ENCODE measurements at places on chromosomes 6 and 20.

DNA sequence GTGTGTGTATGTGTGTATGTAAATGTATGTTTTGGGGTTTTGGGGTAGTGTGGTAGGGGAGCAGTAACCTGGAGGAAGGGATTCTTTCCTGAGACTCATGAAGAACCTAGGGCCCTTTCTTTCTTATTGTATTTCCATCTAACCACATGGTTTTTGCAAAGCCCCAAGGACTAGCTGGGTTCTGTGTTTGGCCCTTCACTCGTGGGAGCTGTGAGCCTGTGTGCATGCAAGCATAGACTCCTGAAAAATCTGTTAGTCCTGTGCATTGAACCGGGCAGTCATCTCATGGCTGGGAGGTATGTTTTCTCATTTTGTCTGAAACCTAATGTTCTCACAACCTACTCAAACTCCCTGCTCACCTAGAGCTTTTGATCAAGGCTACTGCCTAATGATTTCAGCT lies 219.1 kb downstream of the PHACTR1 start:
- DNase-seq, result no peak

DNA sequence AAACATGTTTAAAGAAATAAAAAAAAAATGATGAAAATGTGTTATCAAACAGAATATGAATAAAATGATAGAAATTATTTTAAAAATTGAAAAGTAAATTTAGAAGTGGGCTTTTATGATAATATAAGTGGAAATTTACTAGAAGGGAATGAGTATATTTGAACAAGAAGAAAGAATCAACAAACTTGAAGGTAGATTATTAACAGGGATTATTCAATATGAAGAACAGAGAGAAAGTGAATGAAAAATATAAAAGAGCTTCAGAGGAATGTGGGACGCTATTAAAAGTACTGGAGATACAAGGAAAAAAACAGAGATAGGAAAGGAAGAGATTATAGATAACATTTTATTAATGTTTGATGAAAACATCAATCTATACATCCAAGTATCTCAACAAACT lies 1014.4 kb upstream of the CITED2 start:
- no peak for DNase-seq

GRCh38 chr20:23152308-23152892 lies 66.3 kb upstream of the CD93 start:
- DNase-seq, result no peak

DNA sequence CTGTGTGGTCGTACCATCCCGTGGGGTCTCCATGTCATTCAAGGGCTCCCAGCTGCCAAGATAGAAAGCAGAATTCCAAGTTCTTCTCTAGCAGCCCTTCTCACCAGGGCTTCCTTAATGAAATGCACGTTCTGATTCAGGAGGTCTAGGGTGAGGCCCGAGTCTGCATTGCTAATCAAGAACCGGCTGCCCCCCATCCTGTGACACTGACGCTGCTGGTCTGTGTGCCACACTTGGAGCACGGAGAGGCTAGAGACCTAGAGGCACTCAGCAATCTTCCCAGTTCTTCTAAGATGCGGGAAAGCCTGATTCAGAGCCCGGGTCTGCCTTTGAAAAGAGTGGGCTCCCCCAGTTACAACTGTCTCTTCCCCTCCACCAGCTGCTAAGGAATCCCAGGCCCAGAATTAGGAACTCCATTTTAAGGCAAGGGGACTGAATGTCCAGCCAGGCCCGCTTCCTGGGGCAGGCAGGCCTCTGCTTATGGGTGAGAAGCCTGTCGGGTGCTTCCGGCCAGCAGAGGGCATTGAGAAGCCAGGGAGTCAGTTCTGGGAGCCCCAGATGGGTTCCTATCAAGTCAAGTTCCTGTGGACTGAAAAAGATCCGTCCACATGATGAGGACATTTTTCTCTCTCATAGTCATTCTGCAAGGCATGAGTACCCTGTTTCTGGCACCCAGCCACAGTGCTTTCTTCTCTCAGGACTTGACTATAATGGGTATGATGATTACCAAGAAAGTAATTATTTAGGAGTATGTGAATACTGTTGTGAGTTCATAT lies 69.8 kb upstream of the RIN2 start:
- peak; percentile 50 for DNase-seq

DNA sequence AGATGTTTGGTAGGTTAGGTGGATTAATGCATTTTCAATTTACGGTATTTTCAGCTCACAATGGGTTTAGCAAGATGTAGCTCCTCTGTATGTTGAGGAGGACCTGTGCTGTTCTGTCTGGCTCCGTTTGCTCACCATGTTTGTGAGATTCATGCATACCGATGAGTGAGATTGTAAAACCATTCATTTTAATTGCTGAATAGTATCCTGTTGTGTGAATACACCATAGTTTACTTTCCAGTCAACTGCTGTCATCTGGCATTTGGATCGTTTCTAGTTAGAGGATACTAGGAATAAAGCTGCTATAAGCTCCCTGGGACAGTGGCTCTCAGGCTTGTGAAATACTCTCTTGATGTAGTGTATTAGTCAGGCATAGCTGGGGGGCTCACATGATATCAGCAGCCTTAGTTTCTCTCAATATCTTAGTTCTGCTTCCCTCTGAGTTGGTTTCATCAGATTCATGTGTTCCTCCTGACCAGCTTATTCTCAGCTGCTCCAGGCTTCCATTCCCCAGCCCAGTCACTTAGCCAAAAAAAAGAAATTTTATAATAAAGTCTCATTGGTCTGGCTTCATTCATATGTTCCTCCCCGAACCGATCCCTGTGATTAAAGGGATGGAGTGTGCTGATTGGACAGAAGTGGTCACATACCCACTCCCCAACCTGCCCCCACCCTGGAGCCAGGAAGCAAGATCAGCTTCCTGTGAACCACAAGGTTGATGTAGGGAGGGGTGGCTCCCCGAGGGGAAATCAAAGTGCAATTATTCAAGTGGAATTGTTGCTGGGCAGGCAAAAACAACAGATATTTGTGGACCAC lies 10.9 kb upstream of the B4GALT5 start:
- DNase-seq, result no peak

DNA sequence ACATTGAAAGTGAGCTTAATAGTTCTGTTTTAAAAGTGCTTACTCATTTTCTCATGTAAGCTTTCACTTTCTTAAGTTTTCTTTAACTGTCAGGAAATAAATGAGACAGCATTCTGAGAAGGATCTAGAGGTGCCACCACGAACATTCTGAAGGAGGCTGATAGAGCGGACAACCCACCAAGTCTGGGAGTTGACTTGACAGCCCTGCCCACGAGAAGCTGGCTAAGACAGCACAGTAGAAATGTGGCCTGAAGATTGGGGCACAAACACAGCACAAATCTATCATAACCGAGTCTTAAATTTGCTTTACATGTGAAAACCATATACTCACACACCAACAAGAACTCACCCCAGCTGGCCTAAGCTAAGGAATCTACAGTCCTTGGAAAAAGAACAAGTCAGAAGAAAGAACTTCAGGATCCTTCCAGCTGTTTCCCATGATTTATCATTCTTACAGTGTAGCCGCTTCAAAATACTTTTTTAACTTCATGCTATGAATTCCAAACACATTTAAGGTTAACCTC lies 144.2 kb upstream of the TNFAIP3 start:
- DNase-seq, result no peak

- DNase-seq, result no peak
Measured at GRCh38 chr6:85865420-85866369, 223.0 kb upstream of the SYNCRIP start.

- DNase-seq, result no peak
Measured at GRCh38 chr6:90179190-90180169, 117.2 kb downstream of the BACH2 start.

- no peak for DNase-seq
Measured at GRCh38 chr6:19325335-19325789, 511.8 kb upstream of the ID4 start.

DNA sequence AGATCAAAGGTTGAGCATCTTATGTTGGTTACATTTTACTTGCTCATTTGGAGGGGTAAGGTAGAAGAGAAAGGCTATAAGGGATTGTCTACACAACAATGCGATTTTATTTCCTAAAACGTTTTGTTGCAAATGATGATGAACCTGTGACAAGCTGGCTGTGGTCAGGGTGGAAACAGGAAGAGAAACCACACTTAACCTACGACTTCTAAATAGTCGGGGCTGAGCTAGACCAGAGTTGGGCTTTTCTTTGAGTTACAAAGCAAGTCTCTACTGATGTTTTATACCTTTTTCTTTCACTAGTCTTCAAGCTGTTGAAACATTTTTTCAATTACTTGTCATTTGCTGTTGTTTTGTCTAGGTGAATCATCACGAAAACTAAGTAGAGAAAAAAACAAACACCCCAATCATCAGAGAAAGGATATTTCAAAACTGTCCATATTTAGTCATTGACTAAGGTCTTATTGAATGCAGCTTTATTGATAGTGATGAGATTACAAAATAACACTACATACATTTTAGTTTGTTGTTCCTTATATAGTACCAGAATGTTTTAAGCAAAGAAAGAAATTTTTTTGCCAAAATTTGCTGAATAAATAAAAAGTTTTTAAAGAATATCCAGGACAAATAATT lies 18.0 kb downstream of the KLHL31 start:
- DNase-seq, result no peak

- no peak for DNase-seq
Measured at GRCh38 chr20:12466915-12467314, 541.9 kb upstream of the SPTLC3 start.

DNA sequence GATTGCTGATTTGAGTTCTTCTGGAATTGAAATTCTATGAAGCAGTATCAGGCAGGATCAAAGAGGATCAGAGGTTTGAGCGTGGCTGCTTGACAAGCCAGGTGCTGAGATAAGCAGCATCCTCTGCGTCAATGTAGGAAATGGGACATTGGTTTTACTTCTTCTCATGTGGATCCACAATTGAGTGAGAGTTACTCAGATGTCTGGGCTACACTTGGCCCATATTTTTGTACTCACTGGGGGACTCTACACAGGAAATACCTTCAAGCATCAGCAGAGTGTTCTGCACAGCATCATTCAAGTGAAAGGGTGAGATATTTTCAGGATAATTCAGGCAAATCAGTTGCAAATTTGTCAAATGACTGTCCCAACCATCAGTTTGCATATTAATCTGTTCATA lies 613.9 kb upstream of the ARID1B start:
- DNase-seq, result no peak

DNA sequence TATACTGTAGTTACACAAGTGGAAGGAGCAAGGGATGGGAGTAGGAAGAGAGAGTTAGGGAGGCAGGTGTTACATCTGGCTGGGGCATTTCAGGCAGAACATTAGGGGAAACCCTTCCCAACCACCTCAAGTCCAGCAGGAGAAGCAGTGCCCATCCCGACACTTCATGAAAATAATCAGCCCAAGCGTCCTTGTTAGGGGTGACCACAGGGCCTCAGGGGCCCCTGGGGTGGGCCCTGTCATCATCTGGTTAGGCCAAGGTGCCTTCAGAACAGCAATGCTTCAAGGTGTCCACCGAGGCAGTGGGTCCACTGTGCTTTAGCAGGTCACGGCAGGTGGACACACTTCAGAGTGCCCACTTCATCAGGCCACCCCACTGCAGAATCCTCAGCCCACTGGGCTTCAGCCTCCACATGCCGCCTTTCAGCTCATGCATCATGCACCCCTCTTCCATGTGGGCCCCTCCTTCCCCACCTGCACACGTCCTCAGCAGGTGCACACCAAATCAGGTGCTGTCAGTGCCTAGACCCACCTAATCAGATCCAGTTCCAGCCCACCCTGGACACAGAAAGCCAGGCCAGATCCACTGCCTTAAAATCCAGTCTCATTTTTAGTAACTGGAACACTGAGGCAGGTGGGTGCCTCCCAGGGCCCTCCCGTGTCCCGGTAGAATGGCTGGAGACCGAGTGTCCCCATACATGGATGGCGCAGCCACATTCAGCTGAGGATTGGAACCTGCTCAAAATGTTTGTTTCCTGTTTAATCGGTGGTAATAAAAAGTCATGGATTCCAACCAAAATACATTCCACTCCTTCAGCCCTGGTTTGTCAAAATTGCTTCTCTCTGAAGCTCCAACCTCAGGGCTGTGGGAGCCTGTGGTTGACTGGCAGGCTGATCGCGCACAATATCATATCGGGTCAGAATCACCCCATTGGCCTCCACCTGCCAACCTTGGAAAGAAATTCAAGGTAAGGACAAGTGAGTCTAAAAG lies 99.5 kb downstream of the ANKRD60 start:
- DNase-seq, result no peak

- DNase-seq, result no peak
Measured at GRCh38 chr6:18350712-18351111, 36.4 kb upstream of the RNF144B start.

DNA sequence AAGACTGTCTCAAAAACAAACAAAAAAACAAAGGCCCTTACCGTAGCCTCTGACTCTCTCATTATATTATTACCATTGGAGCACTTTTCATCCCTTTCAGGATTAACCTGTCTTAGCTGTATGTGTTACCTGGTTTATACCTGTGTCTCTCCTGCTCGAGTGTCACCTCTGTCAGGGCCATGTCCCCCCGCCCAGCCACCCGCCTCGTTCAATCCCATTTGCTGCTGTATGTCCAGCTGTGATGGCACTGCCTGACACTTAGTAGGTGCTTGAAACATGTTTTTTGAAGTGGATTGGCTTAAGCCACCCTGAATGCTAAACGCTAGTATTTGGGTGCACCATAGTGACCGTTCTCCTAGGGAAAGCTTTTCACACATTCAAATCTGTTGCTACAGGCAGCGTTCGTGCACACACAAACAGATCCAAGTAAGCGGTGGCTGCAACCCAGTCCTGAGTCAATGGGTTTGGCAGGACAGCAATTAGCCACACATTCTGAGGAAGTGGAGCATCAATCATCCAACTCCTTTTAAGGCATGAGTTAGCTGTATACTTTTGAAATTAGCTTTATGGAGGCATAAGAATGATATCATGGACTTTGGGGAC lies 98.9 kb upstream of the ZNF217 start:
- no peak for DNase-seq

DNA sequence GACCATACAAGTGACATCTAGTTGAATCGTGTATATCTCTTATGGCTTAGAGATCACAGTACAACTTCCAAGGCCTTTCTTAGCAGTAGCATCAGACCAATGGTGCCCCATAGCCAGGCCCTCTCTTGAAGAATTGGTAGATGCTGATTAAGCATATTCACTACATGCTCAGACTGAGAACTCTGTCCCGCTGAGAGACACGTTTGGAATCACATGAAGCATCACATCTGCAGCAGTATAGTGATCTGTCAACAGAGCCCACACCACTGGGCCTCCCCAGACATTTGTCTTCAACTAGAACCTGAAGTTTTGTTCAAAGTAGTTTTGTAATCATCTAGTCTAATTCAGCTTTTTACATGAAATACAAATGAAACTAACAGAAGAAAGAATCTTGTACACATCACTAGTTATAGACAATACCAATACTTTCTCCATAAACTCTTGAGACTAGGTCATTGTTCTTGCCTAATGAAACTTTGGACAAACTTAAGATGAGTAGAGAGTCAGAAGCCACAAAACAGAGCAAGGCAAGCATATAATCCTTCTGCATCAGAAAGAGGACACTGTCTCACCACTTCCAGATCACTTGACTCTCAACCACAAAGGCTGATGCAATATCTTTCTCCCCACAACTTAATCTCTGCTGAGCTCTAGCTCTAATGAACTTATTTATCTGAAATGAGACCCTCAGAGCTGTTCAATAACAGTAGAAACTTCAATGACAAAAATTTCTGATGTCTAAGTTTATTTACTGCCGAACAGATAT lies 182.7 kb downstream of the TBX18 start:
- DNase-seq, result no peak

GRCh38 chr6:36054415-36054814 lies 26.8 kb downstream of the MAPK14 start:
- DNase-seq, result no peak
